ENCODE measurements at places on chromosomes 1 and 21.

DNA sequence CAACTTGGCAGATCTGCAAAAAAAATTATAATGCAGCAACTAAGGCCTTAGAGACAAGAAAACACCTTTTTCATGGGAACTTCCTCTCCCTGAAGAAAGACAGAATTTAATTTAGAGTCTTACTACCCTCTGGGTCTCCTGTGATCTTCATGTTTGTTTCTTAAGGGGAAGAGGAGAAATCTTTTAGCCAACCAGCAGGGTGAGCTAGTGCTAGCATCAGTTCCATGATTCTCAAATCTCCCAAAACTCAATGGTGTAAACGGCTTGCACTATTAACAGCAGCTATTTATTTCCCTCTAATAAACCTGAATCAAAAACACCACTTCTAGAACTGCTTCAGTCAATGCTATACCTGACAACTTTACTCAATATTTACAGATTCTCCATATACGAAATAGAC lies 3.8 kb downstream of the ZNF644 start:
- no peak for DNase-seq

- no peak for DNase-seq
Observed at GRCh38 chr1:189619682-189620332, 857.9 kb downstream of the BRINP3 start.

DNA sequence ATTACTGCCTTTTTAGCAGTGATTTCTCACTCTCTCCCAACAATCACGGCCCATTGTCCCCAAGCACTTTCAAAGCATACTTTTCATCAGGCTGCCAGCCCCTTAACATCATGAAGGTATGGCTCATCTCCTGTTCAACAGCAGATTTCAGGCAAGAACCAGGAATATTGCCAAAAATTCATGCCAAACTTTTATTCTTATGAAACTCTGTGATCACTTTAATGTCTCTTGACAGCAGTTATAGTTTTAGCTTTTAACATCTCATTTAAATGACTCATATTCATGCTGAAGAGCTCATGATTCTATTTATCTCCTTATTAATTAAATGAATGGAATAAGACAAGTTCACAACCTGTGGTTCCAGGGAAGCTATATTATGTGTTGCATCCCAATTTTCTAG lies 235.1 kb downstream of the GRIK1 start:
- DNase-seq = no peak

DNA sequence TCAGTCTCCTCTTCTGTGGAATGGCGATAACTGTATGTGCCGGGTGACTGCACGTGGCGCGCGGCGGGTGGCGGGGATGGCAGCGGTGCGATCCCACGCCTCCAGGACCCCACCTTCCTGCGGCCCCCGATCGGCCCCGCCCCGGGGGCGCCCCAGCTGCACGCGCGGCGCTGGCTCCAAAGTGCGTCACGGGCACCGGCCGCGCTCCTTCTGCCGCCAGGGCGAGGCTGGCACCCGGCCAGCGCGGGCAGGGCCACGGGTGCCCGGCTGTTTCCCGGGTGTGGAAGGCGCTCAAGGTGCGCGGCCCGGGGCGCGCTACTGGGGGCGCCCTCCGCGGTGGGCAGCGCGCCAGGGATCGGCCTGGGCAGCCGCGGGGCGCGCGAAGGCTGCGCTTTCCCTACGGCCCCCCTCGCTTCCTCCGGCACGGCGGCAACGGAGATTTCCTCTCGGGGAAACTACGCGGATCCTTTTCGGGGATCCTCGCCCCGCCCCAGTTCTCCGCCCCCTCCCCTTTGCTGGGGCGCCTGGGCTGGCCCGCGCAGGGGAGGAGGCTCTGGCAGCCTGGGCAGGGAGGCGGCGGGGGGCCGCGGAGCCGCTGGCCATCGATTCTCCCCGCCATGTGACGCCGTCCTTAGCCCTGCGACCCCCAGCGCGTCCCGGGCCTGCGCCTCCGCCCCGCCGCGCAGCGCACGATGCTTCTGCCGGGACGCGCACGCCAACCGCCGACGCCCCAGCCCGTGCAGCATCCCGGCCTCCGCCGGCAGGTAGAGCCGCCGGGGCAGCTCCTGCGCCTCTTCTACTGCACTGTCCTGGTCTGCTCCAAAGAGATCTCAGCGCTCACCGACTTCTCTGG lies at the start of gene EVA1C:
EVA1C (plus strand) TSS at position 545 of the 853 bp plus-strand sequence; CDS start at position 693, 148 bp downstream.
- peak; percentile 57 for DNase-seq

DNA sequence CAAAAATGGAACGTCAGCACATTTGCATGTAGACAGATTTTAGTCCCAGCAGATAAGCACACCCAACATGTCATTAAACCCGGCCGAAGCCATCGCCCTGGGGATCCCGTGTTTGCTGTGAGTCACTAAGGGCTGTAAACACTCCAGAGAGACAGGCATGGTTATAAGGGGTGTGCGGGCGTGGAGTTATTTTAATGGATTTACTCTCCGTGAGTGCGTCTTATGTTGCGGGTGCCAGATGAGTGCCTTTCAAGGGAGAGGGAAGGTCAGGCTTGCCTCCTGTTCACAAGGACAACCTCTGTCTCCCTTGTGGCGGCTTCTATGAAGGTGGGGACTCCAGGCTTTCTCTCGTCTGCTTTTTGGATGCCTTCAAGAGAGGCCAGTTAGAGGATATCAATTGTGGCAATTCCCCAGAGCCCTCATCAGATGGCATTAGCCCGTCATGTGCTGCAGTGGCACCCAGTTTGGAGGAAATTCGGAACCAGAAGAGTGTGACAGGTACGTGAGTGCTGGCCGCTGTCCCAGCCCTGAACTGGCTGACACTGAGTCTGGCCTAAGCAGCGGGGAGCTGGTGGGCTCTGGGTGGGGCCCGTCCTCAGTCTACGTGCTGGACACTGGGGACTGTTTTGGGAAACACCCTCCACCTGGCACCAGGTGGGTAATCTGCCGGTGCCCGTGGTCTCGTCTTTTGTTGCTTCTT lies 223.8 kb upstream of the TMEM51 start:
- no peak for DNase-seq

GRCh38 chr1:9471679-9472078 lies 67.6 kb upstream of the SLC25A33 start:
- DNase-seq = no peak

- no peak for DNase-seq
Observed at GRCh38 chr1:206039046-206039973, 13.7 kb upstream of the RHEX start.

DNA sequence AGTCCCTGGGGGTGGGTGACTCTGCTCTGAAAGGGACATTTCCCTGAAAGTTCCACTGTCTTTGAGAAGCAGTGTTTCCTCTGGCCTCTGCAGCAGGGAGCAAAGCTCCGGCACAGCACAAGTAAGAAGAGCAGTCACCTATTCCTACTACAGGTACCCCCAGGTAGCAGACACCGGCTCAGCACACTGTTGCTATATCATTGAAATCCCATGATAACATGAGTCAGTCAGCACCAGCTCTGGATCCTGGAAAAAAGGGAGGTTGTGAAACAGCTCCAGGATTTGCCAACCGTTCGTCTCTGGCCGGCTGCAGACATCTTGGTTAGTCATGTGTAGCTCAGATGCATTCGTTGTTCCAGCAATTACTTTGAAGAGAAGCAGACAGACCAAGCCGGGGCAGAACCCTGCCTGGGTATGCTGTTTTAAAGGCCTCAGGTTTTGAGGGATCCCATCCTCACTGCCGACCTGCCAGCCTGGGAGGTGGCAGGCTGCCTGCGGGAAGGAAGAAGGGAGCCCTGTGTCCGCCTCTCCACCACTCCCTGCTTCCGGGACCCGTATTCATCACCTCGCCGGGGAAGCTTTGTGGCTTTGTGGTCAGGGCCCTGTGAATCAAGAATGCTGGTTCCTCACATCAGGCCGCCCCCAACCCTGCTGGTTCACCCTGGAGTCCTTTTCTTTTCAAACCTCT lies 139.2 kb downstream of the CLIC6 start:
- no peak for DNase-seq

DNA sequence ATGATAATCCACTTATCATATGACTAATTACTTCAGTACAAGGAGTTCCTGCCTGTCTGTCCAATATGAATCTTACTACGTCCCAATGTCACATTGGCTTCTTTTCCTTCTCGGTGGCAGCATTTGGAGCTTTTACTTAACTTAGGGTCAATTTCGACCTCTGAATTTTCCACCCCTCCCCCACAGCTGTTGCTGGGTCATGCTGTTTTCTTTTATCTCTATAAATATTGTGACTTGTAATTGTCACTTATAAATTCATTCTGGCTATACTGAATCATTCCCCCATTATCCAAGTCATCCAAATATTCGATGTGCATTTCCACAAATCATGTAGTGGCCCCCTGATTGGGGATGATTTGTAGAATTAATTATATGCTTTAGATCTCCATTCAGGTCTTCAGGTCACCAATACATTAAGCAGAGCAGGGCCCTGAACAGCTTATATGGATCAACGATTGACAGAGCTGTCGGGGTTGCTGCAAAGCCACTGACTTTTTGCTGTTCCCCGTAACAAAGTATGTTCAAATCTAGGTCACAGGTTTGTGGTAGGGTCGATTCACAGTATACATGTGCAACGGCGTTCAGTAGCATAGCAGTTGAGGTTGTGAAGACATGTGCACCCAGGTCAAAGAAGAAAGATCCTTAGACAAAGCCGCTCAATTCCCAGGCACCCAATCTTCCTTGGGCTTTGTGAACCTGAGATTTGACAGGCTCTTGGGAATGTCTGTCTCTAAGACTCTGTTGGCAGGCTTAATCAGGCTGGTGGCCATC lies 18.3 kb upstream of the RNU1-4 start:
- no peak for DNase-seq

GRCh38 chr1:65407877-65408276 lies 12.6 kb upstream of the LEPR start:
- DNase-seq = no peak

DNA sequence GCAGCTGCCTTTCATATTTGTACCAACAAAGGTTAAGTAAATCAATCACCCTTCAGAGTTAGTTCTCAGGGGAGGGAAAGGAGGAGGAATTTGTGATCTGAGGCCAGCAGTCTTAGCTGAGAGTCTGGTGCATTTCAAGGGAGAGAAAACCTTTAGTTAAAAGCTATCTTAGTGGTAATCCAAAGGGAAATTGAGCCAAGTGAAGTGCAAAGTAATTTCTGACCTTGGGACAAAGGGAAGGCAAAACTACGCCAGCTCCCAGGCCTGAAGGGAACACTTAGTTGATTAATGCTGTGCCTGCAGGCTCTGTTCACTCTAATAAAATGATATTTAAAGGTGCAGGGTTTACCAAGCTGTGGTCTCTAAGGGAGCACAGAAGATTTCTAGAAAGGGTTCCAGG lies 23.1 kb upstream of the FMOD start:
- DNase-seq = no peak

GRCh38 chr1:55338448-55338820 lies 123.3 kb upstream of the USP24 start:
- DNase-seq = no peak

DNA sequence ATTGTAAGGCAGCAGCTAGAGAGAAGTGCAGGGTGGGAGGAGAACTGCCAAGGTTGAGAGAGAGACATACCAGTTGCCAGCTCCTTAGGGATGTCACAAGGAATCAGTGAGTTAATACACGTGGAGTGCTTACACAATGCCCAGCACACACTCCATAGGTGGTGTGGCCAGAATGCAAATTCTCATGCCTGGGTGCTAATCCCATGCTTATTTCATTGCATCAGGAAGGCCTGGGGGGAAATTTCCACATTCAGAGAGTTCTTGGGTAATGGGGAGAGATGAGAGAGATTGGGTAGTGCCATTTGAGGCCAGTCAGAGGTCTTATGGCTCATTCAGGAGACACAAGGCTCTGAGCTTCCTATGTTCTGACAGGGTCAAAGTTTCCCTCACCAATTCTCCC lies 38.7 kb downstream of the GJA5 start:
- DNase-seq = no peak

DNA sequence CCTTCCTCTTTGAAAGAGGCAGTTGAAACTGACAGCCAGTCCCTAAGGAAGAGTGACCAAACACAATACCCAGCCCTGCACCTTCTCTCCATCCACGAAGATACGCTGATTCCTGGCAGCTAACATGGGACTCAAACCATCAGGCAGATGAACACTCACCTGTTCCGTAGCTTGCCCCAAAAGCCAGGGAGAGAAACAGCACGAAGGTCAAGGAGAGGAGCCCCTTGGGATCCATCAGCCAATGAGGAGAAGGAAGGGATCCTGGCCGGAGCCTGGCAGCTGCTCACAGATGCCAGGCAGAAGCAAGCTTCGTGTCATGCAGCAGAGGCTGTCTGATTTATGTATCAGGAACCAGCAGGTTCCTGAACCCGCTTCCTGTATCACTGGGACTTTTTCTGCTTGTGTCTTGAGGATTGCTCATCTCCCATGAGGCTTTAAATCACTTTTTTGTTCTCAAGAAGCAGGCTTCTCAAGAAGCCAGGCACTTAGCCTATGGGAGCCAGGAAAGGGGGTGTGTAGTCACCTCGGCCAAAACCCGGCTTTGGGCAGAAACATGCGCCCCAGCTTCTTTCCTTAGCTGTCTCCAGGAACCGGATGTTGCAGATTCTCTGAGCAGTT lies at the start of gene SLAMF1:
SLAMF1 (minus strand) TSS at position 334 of the 618 bp plus-strand sequence; CDS start at position 235, 99 bp downstream.
- DNase-seq = no peak

GRCh38 chr1:235138821-235139220 lies 10.2 kb upstream of the TOMM20 start:
- no peak for DNase-seq

GRCh38 chr1:91693557-91693956 lies 192.4 kb downstream of the TGFBR3 start:
- no peak for DNase-seq

- no peak for DNase-seq
Observed at GRCh38 chr21:43266534-43266933, 97.7 kb downstream of the CRYAA start.

DNA sequence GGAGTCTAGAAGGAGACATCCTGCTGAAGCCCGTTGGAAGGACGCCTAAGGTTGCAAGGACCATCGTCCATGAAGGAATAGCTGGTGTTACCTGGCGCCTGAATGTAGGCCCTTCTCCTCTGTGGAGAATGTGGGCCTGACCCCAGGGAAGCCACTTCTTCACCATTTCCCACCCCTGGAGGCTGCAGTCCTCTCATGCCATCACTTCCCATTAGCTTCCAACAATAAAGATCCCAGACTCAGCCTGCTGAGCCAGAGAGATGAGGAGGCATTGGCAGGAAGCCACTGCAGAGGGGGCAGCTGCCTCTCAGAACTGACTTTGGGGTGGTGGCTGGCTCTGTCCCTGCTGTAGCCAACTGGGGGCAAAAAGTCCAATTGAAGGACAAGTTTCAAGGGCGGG lies 21.3 kb upstream of the KCNE2 start:
- no peak for DNase-seq

DNA sequence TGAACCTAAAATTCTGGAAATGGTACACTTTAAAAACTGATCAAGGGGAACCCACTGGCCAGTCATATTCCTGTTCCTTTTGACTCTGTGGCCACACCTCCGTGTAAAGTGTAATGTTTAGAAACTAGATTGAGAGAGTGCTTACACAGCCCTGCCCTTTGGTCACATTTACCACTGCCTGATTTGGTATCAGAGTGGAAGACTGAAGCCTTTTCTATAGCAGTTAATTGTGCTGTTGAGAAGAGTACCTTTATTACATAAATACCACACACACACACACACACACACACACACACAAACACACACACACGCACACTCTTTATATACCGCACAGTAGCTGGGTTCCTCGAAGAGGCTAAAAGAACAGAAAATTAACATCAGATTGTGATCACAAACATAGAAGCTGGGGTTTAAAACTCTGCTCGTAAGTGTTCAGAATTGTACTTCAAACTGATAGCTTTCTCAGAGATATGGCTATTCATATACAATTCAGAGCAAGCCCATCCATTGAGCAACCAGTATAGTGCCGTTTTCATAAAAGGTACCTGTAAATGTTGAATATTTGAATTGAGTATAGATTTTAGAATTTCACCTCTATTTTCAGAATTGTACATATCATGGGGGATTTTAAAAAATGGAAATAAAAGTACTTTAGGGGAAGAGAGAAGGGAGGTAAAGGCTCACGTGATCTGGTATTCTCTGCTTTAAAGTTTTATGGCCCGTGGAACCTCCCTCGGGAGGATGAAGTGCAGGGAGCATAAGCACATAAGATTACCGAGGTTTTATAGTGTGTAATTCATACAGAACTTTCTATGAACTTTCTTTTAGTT lies 37.5 kb downstream of the CAMTA1 start:
- no peak for DNase-seq
